ENCODE measurements at places on chromosomes 11 and 22. TPM values are rescaled to one million over a fixed set of nuclear protein-coding genes. Genes with fewer than 3 reads are reported as not detected.

GRCh38 chr22:23070418-23071229 is at the start of gene GNAZ:
Gene GNAZ (plus strand): TSS chr22:23070519. CDS start chr22:23095696, 25,177 bp downstream.
- peak; percentile 5 for DNase-seq

DNA sequence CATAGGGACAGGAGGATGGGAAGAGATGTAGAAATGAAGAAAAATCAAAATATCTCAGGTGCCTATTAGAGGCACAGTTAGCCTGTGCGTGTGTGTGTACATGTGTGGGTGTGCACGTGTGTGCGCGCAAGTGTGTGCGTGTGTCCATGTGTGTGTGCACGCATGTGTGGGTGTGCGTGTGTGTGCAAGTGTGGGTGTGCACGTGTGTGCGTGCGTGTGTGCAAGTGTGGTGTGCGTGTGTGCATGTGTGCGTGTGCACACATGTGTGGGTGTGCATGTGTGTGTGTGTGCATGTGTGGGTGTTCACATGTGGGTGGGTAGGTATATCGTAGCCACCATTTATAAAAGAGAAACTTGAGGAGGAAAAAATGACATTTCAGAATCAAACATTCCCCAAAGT is 9.4 kb downstream of the CRYBB2 start:
- DNase-seq: no peak

DNA sequence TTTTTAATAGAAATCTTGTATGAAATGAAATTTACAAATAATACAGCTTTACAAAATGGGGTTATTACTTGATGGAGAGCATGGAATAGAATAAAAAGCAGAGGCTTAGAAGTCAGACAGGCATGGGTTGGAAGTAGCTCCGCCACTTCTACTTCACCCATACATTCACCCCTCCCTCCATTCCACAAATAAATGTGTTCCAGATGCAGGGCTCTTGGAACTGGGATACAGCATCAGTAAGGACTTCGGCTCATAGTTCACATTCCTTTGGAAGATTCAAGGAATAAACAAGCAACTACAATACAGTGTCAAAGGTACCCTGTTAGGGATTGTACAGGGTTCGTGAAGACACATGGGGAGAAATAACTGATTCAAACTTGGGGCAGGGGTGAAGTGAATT is 156.8 kb downstream of the WNT11 start:
- DNase-seq: no peak

Gene OR5B21
- polyA plus RNA-seq: not detected

GRCh38 chr22:37299969-37300509 is 17.7 kb downstream of the CYTH4 start:
- DNase-seq: no peak

GRCh38 chr11:71336996-71337754 is 84.8 kb upstream of the SHANK2 start:
- DNase-seq: no peak

Gene IGF2
- polyA plus RNA-seq: 4.2 TPM

Gene HYLS1
- 14.6 TPM for polyA plus RNA-seq

DNA sequence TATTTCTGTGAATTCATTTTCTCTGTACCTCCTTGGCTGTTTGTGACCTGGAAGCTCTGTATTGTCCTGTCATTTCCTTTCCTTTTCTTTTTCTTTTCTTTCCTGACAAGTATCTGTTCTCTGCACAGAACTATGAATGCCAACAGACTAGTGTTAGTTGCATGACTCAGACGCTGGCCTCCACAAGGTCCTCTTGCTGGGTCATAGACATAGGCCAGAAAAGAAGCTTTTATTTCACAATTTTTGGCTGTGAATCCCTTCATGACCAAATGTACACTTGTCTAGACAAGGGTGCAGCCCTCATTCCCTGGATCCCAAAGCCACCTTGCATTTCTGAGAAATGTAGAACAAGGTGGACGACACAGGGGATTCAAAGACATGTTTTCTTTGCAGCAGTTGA is 104.1 kb upstream of the MTNR1B start:
- DNase-seq: no peak

- no peak for DNase-seq
Observed at GRCh38 chr11:121367844-121368225, 75.3 kb downstream of the SC5D start.

Gene P4HA3
- polyA plus RNA-seq: 48.1 TPM

DNA sequence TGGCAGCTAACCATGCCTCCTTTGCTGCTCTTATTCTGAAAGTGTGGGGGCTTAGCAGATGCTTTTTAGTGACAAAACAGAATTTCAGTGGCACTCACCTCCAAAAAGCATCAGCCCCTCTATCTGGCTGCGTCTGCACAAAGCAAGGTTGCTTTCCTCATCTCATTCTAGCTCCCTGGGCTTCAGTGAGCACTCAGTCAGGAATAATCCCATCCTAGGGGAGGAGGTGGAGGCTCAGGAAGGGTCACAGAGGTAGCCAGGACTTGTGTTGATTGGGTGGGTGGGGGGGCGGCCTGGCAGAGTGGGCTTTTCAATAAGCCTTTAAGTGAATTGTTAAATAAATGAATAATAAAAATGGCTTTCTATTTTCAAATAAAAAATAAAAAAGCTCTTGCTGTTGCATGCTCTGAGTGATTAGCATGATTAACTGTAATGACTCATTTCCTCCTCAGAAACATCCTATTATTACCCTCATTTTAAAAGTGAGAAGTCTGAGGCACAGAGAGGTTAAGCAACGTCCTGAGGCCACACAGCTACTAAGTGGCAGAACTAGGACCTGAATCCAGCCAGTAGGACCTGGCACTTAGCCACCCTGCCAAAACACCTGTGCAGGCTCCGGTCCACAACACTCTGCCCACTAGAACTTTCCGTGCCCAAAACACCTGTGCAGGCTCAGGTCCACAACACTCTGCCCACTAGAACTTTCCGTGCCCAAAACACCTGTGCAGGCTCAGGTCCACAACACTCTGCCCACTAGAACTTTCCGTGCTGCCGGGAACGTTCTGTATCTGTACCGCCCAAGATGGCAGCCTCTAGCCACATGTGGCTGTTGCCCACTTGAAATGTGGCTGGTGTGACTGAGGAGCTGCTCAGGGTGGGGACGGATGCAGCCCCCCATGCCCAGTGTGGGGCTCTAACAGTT is 5.5 kb downstream of the B3GAT1 start:
- DNase-seq: no peak

Gene APOBEC3F
- polyA plus RNA-seq: 4.3 TPM

GRCh38 chr11:117249571-117249970 is 17.1 kb downstream of the RNF214 start:
- no peak for DNase-seq

Gene FLRT1
- polyA plus RNA-seq: 0.13 TPM

GRCh38 chr11:19631712-19632498 is 80.7 kb upstream of the NAV2 start:
- DNase-seq: no peak

GRCh38 chr22:35840302-35840739 is 122.6 kb downstream of the APOL5 start:
- DNase-seq: peak; percentile 97

DNA sequence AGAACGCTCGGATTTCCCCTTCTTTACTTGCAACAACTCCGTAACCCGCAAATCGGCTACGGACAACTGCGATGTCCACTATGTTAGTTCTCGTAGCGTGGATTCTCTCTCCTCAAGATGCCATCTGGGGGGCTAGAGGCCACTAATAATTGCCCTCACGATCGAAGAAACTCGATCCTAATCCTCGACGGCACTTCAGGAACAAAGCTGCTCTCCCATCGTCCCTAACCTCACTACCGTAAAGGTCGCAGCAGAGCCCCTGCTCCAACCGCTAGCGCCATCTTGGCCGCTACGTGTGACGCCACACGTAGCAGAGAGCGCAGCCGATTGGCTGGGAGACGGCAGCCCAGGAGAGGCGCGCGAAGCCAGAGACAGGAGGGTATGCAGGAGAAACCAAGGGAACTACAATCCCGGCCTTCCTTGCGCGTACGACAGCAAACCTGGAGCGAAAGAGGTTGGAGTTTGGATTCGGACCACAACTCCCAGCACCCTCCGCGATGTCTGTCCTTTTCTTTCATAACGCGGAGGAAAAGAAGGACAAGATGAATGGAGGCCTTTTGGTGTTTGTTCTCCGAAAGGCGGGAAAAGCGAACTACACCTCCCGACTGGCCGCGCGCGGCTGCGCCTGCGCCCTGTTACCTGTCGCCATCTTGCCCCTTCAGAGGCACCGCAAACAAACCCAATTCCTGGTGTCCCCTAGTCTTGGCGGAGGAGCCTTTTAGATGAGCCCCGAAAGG is at the start of gene EMSY:
TSS of gene EMSY (plus strand) at position 635 of the 737 bp plus-strand sequence. CDS start 1,921 bp downstream, outside the sequence.
- DNase-seq: peak; percentile 99

DNA sequence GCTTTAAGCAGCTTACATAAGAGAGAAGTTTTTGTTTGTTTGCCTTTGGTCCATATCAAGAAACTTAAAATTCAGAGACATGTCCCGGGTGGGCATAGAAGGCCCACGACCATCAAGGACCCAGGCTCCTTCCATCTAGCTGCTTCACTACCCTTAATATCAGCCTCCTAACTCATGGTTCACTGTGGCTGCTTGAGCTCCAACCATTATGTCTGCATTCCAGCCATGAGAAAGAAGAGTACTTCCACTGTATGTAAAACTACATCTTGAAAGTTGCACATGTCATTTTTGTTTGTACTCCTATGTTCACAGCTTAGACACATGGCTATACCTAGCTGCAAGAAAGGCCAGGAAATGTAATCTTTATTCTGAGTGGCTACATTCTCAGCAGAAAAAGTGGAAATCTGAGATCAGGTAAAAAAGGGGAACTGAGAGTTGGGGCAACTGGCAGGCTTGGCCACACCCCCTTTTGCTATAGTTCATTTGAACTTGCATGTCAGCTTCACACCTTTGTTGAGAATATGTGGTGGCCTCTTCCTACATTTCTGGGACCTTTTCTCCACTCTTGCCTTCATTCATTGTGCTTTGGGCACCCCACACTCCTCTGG is 81.3 kb upstream of the TP53I11 start:
- DNase-seq: no peak

DNA sequence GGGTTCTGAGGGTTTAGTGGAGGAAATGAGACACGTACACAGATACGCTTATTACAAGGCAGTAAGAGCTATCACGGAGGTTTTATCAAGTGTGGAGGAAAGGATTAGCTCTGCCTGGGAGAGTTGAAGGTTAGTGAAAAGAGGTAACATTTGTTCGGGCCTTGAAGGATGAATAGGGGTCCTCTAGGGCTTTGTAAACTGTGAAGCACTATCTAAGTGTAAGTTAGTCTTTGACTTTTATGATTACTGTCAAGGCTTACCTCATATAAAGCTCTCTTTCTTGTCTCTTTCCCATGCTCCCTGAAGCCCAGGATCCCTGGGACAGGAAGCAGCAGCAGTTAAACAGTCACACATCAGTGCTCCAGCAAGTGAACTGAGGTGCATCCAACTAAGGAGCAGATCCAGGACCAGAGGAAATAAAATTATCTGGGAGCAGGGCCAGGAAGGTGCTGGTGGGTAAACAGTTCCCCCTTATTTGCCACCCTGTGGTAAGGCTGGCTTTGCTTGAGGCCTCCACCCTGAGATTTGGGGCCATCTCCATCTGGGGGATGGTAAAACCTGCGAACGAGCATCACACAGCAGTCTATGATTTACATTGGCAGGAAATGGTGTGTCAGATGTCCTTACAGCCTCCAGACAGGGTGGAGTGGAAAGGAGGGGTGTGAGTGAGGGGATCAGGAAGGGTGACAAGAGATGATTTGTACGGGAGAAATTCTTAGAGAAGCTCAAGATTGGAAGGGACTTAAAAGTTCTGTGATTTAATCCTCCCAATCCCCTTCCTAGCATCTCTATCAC is 27.2 kb downstream of the GVQW3 start:
- DNase-seq: no peak

DNA sequence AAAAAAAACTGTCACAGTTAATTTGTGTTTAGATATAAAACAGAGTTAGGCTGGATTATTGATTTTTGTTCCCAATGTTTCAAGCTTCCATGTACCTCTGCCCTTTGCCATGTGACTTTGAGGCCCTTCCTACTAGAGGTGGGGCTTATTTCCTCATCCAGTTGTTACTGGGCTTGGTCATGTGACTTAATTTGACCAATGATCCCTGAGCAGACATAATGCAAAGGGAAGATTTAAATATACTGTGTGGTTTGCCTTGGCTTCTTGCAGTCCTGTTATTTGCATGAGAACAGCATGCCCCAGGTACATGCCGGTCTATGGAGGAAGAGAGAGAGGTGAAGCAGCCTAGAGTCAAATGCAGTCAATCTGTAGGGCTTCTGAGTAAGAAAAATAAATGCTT is 347.0 kb downstream of the MIAT start:
- no peak for DNase-seq

GRCh38 chr22:47033648-47034000 is 271.2 kb downstream of the TBC1D22A start:
- no peak for DNase-seq

DNA sequence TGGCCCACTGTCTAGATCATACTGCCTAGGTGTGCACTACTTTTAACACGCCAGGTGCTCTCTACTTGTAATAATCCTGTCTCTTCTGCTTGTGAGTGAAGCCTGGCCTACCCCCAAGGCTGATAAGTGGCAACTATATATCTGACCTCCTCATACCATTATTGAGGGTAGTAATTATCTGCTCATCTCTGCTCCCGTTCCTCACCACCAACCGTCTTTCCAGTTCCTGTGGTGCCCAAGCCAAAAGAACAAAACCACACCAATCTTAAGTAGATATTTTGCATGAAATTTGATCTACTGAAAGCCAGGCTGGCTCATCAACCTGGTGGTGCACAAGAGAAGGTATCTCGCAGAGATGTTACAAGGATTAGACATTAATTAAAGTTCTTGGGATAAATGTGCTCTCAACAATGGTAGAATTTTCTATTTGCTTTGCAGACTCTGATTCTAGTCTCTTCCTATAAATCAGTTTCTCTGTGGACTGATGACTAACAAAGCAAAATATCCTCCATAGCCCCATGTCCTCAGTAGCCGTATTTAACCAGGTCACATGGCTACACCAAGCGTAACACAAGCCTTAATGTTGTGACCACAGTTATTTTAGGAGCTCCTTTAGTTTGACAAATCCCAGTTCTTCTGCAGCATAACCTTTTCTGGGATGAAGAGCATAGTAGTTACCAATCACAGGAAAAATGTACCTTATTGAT is 267.2 kb downstream of the NTM start:
- no peak for DNase-seq

Gene SLC22A9
- not detected for polyA plus RNA-seq

Gene CACNA1I
- 0.17 TPM for polyA plus RNA-seq

Gene SC5D
- polyA plus RNA-seq: 17.2 TPM

DNA sequence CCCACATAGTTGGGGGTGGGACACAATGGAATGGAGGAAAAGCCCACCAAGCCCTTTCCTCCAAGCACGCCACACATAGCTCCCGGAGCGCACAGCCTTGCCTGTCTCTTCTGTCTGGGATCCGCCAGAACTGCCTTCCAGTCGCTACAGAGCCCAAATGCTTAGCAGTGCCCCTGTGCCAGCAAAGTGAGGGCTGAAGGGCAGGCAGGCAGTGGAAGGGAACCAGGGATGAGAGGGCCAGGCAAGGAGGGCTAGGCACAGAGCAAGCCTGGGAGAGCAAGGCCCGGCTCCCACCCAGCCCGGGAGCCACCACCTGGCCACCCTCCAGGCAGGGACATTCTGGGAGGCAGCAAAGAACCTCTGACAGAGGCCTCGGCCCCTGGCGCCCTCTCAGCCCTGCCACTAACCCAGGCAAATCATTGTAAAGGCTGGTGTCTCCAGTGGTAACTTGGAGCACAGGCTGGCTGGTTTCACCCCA is 32.5 kb downstream of the PPP2R1B start:
- no peak for DNase-seq

Gene MN1
- polyA plus RNA-seq: 2.4 TPM

All from A549 (cell line).